SK-N-SH (cell line): ENCODE measurements at places on chromosomes 4 and X.

- no peak for DNase-seq
These were observed 70.4 kb upstream of the SLC7A11 start for GRCh38 chr4:138312536-138312911.

GRCh38 chrX:17606231-17606630 is 131.1 kb upstream of the SCML1 start:
- no peak for DNase-seq

- peak; percentile 64 for DNase-seq
These were observed 4.9 kb upstream of the ZNF81 start for GRCh38 chrX:47831788-47832187.

- DNase-seq: no peak
These were observed 86.7 kb downstream of the CNGA2 start for GRCh38 chrX:151821226-151821625.

DNA sequence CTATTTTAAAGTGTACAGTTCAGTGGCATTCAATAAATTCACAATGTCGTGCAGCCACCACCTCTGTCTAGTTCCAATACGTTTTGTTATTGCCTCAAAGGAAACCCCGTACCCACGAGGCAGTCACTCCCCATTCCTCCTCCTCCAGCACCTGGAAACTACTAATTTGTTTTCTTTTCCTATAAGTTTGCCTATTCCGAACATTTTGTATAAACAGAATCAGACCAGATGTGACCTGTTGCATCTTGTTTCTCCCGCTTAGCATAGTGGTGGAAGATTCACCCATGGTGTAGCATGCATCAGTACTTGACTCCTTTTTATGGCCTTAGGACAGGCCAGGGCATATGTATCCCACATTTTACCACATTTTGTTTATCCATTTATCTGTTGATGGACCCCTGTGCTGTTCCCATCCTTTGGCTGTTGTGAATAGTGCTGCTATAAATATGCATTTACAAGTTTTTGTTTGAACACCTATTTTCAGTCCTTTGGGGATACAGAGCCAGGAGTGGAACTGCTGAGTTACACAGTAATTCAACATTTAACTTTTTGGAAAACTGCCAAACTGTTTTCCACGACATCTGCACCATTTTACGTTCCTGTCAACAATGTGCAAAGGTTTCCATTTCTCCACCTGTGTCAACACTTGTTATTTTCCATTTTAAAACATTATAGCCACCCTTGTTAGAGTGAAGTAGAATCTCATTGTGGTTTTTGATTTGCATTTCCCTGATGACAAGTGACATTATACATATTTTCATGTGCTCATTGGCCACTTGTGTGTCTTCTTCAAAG is 57.8 kb upstream of the STX18 start:
- no peak for DNase-seq

DNA sequence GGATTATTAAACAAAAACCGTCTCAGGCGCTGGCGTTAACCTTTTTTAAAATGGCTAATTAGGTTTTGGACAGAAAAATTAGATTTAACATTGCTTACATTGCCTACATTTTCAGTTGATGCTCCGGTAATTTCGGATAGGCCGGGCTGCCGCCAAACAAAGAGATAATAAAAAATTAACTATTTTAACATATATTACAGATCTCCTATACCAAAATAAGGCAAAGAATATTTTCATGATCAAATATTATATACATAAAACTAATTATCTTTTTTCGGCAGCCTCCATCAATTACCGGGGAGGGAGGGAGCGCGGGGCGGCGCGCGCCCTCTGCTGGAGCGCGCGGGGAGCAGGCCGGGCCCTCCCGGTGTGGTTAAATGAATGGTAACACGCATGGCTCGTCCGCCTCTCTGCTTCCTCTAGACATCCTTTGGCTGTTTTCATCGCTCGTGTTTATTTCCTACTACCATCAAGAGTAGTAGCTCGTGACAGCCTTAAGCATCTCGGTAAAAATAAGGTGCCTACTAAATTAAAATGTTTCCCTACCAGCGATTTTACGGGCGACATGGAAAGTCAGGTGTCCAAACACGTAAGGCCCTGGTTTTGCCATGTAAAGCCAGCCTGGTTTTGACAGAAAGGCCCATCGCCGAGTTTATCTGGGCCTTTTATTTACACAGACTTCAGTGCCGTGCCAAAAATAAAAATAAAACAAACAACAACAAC is 52.4 kb upstream of the TMEM33 start:
- peak; percentile 90 for DNase-seq

DNA sequence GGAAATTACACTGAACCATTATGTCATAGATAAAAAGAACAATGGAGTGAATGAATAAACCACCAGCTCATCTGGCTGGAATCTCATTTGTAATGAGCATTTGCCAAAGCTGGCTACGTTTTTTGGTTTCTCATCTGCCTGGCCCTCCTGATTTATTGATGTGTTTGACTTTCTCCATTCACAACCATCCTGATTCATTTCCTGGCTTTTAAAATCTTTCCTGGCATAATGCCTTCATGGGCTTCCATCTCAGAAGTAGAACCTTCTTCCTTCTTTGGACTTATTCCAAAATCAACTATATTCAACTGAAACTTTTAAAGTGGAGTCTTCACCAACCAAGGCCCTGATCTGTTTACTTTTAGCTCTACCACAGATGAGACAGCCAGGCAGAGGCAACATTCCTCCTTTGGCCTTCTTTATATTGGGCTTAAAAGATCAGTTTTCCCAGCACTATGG is 36.0 kb upstream of the ARSJ start:
- DNase-seq: peak; percentile 12

DNA sequence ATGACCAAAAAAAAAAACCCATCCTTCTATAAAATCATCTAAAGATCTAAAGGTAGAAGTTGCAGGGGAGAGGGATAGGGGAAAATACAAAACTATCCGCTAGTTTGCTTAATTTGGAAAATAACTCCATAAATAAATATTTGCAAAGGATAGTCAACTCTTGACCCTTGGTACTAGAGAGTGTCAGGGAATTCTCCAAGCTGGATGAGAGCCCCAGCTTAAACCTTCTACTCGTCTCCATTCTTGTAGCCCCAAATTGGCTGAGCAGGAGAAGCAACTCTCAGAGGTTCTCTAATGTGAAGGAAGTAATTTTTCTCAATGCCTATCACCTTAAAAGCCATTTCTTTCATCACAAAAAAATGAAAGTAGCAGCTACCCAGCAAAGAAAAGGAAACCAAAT is 35.2 kb downstream of the ACSL4 start:
- DNase-seq: no peak

DNA sequence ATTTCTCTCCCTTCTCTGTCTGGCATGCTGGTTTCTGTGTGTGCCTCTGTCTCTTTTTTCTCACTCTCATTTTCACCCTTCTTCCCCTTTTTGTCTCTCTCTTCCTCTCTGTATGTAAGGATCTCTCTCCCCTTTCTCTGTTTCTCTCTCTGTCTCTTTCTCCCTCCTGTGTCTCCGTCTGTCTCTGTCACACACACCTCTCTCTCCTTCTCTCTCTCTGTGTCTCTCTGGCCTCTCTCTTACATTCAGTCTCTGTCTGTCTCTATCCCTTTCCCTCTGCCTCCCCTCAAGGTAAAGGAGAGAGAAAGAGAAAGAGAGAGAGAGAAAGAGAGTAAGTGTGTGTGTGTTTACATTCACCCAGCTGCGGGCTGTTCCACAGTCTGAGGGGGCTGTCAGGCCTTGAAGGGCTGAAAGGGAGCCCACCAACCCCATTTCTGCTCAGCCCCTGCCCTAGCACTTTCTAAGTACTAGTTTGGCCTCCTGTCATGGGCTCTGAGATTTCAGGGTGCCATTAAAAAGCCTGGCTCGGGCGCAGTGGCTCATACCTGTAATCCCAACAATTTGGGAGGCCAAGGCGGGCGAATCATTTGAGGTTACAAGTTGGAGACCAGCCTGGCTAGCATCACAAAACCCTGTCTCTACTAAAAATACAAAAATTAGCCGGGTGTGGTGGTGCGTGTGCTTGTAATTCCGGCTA is 9.6 kb upstream of the TSPYL2 start:
- no peak for DNase-seq

- no peak for DNase-seq
These were observed 203.0 kb downstream of the CENPC start for GRCh38 chr4:67342291-67342690.

DNA sequence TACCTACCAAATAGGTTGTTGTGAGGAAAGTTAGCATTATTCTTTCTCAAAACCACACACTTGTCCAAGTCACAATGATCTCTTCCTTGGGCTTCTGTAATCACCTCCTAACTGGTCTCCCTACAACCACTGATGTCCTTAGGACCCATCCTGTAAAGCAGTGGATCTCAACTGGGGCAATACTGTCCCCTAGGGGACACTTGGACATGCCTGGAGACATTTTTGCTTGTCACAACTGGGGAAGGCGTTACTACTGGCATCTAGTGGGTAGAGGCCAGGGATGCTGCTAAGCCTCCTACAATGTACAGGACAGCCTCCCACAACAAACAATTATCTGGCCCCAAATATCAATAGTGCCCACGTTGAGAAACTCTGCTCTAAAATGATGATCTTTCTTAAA is 118.7 kb upstream of the AP1S2 start:
- peak; percentile 12 for DNase-seq

GRCh38 chr4:3254302-3255131 is 5.6 kb downstream of the MSANTD1 start:
- no peak for DNase-seq

GRCh38 chr4:36651253-36651652 is 369.8 kb downstream of the DTHD1 start:
- DNase-seq: no peak

DNA sequence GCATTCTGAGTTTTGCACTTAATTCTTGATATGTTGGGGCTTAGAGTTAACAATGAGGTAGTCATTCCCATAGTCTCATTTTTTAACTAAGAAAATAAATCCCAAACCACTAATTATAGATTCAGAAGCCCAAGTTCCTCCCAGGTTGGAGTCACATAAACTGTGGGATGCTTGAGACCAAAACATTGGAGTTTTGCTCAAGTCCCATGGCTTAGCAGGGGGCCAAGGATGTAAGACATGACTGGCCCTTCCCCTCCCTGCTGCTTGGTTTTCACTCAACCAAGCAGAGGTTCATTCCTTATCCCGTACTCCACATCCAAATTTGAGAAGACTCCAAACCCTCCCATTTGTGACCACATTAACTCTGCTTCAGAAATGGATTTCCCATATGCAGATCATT is 101.3 kb downstream of the LIMCH1 start:
- DNase-seq: no peak

- DNase-seq: no peak
These were observed 5.9 kb downstream of the MRFAP1L1 start for GRCh38 chr4:6703786-6704185.

GRCh38 chrX:13008189-13008533 is 33.3 kb downstream of the TMSB4X start:
- no peak for DNase-seq

GRCh38 chrX:14673236-14673635 is 143.9 kb downstream of the GLRA2 start:
- no peak for DNase-seq

DNA sequence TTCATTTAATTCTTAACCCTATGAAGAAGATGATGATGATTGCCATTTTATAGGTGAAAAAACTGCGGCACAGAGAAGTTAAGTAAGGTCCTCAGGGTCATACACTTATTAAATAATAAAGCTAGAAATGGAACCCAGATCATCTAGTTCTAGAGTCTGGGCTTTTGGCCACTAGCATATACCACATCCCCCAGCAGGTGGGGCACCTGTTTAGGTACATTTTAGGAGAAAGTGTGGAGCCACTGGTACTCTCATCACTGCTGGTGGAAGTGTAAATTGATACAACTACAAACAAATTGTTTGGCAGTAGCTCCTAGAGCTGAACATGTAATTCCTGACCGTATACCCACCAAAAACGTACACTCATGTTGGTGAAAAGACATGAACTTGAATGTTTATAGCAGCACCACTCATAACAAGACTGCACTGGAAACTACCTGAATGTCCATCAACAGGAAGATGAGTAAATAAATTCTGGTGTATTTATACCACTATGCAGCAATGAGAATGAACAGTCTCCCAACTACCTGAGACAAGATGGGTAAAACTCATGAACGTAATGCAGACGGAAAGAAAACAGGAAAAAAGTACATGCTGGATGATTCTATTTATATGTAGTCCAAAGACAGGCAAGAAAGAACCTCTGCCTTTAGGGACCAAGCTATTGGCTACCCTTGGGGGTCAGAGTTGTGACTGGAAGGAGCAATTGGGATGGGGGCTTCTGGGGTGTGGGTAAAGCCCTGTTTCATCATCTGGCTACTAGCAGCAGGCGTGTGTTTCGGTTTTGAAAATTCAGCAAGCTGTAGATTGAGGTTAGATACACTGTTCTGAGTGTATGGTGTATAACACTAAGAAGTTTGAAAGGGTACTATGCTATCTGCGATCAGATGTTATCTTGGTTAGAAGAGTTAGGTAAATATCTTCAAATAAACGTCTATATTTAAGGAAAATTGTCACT is 72.3 kb upstream of the ADGRG2 start:
- DNase-seq: no peak

DNA sequence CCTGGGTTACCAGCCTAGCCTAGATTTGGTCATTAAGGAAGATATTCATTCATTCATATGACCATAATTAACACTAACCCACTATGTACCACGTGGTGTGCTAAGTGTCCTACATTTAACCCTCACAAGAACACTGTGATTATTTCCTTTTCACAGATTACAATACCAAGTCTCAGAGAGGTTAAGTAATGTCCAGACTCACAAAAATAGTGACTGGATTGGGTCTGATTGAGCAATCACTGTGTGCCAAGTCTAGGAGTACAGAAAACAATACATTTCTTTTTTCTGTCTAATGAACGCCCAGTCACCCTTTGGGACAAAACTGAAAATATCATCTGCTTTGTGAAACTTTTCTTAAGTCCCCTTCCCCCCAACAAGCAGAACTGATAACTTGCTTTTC is 7.6 kb upstream of the DLG3 start:
- DNase-seq: no peak

DNA sequence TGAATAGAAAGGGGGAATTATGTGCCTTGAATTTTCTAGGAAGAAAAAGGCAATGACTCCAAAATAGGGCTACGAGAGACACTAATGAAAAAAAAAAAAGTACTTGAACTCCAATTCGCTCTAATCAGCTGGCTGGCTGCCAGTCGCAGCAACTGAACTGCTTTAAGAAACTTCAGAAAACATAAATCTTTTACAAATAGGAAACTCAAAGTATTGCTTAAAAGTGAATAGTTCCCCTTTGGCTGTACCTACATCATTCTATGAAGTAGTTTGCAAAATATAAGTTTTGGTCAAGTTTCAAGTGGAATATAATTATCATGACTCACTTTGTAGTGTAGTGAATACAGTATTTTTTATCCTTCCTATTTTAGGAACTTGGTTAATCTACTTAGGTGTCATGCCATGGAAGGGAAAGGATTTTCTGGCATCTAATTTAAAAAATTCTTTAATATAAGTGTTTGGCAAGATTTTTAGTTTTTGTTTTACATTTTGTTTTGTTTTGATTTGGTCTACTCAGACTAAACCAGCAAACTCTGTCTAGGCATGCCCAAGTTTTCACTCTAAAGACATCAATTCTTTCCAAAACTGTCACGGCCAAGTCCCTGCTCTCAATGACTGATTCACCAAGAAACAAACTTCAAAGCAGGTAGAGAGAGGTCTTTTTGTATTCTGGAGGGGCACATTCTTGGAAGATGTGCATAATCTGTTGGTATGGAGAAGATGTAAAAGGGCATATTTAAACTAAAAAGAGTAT is 382.4 kb upstream of the GALNT7 start:
- no peak for DNase-seq

- no peak for DNase-seq
These were observed 5.0 kb upstream of the ABLIM2 start for GRCh38 chr4:8163436-8164193.
